ENCODE measurements at places on chromosomes 12 and 14.

- DNase-seq, result no peak
Observed at GRCh38 chr12:67034110-67034879, 234.9 kb upstream of the CAND1 start.

DNA sequence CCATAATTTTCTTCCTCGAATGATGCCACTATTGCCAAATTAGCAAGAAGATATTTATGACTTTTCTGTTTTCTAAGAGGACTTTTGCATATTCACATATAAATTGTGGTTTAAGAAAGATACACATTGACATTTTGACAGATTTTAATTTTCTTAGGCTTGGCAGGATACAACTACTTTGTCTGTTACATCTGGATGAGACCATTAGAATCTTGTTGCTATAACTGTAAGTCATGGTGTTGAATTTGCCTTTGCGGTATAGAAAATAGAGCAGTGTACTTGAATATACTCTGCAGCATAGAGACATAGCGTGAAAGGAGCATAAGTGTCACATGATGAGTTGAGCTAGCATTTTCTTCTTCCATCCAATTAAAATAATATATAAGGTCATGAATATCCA is 169.3 kb downstream of the FUT8 start:
- no peak for DNase-seq

- no peak for DNase-seq
Observed at GRCh38 chr12:6469609-6470374, 685 bp downstream of the VAMP1 start.

- DNase-seq, result no peak
Observed at GRCh38 chr12:122064780-122065588, 13.6 kb upstream of the MLXIP start.

GRCh38 chr12:104596134-104596799 is 139.5 kb downstream of the CHST11 start:
- DNase-seq, result no peak

DNA sequence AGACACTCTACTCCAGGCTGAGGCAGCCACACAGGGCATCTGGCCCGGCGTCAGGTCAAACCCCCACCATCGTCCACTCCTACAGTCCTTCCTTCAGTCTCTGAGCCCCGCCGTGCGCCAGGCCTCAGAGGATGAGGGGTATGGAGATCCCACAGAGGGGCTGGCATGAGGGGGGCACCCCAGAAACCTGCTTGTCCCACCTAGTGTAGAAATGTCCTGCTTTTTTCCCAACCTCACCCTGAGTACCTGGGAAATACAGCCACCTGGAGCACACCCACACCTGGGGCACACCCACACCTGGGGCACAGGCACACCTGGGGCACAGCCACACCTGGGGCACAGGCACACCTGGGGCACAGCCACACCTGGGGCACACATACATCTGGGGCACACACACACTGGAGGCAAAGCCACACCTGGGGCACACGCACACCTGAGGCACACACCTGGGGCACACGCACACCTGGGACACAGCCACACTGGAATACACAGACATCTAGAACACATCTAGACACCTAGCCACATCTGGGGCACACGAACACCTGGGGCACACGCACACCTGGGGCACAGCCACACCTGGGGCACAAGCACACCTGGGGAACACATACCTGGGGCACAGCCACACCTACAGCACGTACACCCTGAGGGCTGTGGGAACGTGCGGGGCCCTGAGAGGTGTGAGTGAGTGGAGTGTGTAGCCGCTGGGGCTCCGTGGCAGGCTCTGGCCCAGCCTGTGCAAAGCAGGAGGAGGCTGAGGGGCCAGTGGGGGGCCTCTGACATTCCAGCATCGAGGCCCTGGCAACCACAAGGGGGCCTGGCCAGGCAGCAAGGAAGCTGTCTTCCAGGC is 18.4 kb downstream of the AKT1 start:
- no peak for DNase-seq

DNA sequence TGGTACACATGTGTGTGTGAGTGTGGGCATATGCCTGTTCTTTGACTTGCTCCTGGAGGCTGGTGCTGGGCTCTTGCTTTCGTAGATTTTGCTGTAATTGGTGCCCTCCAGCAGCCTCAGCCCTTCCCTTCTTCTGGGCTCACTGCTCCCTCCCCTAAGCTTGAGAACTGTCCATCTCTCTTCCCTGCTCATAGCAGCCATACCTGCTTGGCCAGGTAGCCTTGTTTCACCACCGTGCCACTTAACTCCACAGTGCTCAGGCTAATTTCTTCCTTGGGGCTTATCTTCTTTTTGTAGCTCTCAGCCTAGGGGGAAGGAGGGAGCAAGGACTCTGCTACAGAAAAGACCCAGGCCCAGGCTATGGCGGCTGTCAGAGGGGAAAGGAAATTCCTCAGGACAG is 19.8 kb downstream of the PLEK2 start:
- DNase-seq, result no peak

- DNase-seq, result no peak
Observed at GRCh38 chr12:109995361-109995685, 845 bp downstream of the GIT2 start.

DNA sequence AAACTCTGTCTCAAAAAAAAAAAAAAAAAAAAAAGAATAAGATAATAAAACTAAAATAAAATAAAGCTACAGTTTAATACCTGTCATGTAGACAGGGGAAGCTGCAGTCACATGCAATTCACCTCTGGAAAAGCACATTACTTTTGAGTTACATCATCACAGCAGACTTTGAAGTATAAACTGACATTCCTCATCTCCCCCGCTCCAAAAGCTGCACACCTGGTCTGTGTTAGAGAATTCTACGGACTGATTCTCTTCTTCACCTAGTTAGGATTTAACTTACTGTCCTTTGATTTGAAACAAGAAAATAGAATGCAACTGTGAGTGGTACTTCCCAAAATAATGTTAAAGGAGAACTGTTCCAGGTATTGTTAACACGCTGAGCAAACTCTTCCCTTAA is 25.1 kb downstream of the SPPL3 start:
- DNase-seq, result no peak

GRCh38 chr12:89247541-89247942 is 104.8 kb downstream of the DUSP6 start:
- DNase-seq, result no peak

- DNase-seq, result no peak
Observed at GRCh38 chr14:46490238-46490685, 161.3 kb downstream of the RPL10L start.

- DNase-seq, result no peak
Observed at GRCh38 chr12:69501154-69501895, 31.1 kb downstream of the FRS2 start.
